NCI-H774 (cell line): ENCODE measurements at places on chromosomes 1 and 21.

- no peak for DNase-seq
Observed at GRCh38 chr1:193308438-193308837, 122.0 kb upstream of the B3GALT2 start.

- DNase-seq, result no peak
Observed at GRCh38 chr21:29321932-29322928, 23.5 kb downstream of the BACH1 start.

- no peak for DNase-seq
Observed at GRCh38 chr1:109927911-109928321, 17.3 kb downstream of the CSF1 start.

GRCh38 chr1:87329526-87330056, 911 bp downstream of the LMO4 start:
- no peak for DNase-seq

GRCh38 chr21:26849428-26850115, 4.4 kb upstream of the ADAMTS1 start:
- peak; percentile 49 for DNase-seq

DNA sequence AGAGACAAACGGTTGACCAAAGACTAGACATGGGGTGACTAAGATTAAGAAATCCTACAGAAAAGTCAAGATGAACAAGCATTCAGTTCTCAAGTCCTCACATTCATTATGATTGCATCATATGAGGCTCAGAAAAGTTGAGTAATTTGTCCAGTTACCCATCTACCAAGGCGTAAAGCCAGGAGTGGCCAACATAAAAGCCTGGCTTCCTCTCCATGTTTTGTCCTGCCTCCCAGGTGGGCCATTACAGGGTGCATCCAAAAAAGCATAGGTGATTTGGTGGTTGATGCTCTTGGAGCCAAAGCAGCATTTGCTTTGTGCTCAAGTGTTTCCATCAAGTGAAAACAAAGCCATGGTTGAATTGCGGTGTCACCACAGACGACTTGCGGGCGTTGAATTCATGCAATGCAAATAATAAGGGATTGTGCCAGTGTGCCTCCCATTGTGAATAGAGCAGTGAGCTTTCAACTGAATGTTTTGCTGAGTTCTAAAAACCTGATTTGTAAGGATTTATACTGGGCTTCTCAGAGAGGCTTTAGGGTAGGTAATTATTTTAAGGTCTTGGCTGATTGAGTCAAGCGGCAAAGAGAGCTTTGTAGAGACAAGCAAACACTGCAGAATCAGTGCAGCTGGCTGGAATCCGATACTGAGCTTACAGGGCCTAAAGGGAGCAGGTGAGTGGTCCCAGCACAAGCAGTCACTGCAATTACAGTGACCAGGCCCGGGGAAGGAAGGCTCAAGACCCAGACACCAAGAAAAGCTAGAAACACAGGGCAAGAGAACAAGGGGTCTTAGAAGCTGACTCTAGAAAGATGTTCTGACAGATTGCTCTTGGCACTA, 54.1 kb downstream of the KCNJ15 start:
- DNase-seq, result peak; percentile 71

GRCh38 chr1:116573431-116574095, 2.7 kb upstream of the CD58 start:
- no peak for DNase-seq

- DNase-seq, result no peak
Observed at GRCh38 chr1:19455353-19455752, 30.0 kb downstream of the CAPZB start.

GRCh38 chr1:230772457-230773395, 25.5 kb downstream of the CAPN9 start:
- no peak for DNase-seq

GRCh38 chr1:89005286-89006151, 13.1 kb upstream of the KYAT3 start:
- DNase-seq, result no peak

- no peak for DNase-seq
Observed at GRCh38 chr1:109327285-109327684, 20.5 kb upstream of the MYBPHL start.

- no peak for DNase-seq
Observed at GRCh38 chr1:65424573-65424889, 4.1 kb downstream of the LEPR start.

DNA sequence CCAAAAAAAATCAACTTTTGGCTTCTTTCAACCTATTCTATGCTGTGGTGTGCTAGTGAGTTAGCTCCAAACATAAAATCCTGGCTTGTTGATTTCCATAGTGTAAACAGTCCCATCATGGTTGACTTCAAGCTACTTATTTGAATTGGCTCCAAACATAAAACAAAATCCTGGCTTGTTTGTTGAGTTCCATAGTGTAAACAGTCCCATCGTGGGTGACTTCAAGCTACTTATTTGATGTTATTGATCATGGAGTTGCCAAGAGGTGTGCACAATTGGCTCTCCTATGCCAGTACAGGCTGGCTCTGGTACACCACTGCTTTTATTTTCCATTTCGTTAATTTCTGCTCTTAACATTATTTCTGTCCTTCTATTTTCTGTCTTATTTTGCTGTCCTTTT, 1.8 kb upstream of the COA6 start:
- DNase-seq, result no peak

DNA sequence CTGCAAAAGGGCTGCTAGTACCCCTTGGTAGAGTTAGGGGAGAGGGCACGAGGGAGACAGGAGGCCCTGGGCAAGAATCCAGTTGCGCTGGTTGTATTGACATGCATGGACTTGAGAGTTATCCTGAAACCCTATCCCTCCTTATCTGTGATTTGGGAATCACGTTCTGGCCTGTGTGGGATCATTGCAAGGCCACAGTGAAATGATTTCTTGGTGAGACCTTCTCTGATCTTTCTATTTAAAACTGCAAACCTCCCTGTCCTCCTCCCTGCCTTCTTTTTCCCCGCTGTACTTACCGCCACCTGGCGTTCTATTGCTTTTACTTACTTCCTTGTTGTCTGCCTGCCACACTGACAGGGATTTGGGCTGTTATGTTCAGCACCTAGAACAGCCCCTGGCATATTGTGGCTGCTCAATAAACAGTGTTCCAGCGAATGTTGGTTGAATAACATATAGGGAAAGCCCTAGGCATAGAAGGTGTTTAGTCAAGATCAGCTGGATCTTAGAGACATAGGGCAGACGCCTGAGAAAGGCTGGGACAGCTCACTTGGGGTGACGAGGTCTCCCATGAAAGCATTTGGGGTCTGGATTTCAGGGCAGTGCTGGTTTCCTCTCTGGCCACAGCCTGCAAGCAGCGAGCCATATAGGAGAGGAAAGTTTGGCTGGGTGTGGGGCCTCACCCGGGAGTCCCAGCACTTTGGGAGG, 25.6 kb downstream of the ALPL start:
- no peak for DNase-seq

GRCh38 chr1:17875171-17875881, 120.2 kb downstream of the ACTL8 start:
- no peak for DNase-seq

DNA sequence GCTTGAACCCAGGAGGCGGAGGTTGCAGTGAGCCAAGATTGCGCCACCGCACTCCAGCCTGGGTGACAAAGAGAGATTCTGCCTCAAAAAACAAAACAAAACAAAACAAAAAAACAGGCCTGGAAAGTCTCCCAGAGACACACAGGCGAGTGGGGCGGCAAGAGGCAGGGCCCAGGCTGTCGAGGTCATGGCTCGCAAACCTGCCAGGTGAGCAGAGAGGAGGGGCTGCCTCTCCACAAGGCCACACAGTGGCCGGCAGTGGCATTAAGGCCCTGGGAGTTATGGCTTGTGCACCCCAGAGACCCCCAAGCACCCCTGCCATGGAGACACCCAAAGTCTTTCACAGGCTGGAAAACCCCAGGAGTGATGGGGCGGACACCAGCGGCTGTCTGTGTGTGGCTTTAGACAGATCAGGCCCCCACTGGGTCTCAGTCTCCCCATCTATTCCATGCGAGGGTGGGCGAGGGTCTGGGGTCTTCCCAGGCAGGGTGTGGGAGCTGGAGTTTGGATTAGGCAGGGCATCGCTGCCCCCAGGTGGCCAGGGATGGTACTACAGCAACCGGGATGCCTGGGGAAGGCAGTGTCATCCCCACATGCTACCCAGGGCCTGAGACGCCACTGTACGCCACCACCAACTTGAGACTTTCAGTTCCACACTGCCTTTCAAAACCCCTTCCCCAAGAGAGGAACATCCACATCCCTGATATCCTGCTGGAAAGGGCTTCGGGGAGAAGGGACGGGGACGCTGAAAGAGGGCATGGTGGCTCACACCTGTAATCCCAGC, 7.3 kb upstream of the CTRC start:
- no peak for DNase-seq

- DNase-seq, result peak; percentile 63
Observed at GRCh38 chr1:202135221-202135721, 9.3 kb downstream of the ARL8A start.

DNA sequence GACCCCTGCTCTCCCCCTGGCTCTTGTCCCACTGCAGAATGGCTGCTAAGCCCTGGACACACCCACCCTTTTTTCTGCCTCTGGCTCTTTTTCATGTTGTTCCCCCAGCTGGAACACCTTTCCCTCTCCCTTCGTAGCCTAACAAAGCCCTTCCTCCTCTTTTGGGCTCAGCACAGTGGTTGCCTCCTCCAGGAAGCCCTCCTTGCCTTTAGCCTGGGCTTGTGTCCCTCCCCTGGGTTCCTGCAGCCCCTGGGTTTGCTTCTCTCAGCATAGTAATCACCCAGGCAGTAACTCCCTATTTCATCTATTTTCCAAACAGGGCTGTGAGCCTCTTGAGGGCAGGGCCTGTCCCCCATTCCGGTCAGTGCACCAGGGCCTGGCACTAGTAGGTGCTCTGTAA, 19.8 kb upstream of the ACTL8 start:
- DNase-seq, result no peak

DNA sequence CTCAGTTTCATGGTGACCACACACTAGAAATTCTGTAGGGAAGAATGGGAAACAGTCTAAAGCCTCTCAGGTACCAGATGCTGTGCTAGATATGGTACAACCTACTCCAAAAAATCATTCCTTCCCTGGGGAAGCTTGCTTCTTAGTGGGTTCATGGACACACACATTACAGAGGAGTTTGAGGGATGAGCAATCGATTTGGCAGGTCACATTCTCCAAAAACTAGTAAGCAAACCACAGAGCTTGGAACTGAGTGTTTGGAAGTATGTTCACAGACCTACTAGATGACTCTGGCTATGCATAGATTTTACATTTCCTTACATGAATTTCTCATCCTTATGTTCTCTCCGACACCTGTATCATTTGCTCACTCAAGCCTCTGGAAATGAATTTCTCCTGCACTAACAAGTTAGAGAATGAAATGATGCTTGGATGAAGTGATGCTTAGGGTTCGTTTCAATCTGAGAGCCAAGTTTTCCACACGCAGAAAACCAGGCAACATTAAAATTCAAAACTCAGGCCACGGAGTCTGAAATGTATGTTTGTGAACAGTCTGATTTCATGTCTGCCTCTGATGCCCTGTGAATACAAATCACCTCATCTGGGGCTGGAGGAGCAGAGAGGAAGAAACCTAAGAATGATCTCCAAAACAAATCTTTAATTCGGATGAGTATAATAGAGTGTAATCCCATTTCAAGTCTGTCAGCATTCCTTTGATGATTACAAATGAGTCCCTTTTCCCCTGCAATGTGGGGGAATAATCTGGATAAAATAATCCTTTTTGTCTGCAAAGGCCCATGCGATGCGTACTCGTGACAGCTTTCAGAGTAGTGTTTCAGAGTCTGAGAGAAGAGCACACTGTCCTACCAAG, 11.0 kb downstream of the EVA1C start:
- DNase-seq, result no peak

DNA sequence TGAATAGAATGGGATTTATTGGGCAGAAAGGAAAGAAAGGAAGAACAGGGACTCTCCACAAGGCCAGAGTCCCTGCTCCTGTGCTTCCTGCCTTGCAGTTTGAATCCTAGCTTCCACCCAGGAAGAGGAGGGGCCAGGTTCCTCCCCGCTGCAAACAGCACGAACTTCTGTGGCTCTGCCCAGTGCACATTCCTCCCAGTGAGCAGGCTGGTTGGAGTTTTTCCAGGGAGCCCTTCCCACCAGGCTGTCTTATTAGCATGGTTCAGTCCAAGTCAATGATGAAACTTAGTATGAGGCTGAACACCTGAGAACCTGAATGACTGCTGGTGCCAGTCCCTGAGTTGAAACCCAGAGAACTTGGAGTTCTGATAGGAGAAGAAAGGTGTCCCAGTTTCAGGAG, 247.2 kb downstream of the DUSP10 start:
- DNase-seq, result no peak

DNA sequence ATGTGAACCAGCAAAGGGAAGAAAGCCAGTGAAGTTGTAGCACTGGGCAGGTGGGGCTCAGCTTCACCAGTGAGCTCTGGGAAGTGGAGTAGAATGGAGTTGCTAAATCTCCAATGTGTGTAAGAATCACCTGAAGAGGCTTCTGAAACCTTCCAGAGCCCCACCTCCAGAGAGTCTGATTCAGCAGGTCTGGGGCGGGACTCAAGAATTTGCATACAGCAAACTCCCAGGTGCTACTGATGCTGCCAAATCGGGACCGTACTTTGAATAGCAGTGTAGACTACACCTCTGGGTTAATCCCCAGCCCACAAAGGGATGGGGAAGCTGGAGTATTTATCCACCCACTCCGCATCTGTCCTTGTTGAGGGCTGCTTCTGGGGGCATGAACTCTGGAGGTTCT, 154.3 kb downstream of the IGSF21 start:
- no peak for DNase-seq

GRCh38 chr1:194419721-194420120, 1233.3 kb upstream of the B3GALT2 start:
- DNase-seq, result no peak

- no peak for DNase-seq
Observed at GRCh38 chr1:160653620-160654016, 6.8 kb upstream of the SLAMF1 start.

DNA sequence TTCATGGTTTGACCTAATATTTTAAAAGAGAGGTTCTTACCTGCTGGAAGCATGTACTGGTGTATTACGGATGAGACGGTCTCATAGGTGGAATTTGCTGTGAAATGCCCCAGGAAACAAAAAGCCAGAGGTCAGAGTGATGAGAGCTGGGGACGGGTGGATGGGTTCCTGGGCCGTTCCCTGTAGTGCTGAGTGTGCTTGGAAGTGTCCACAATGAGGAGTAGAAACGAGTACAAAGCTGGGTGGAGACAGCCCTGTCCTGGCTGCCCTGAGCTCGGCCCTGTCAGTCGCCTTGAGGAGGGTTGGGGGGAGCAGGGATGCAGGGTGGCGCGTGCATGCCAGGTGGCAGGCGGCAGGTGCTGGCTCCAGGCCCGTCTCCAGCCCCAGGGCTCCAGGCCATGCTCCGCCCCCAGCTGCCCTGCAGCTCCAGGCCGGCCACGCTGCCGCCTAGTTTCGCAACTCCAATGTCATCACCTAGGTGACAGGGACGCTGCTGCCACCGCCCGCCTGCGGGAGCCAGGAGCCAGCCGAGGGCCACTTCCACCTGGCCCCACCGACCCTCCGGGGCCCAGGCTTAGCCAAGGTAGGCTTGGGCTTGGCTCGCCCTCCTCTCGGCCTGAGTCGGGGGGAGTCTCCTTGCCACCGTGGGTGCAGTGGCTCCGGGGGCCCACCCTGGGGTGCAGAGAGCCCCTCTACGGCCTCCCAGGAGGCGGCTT, 16.4 kb downstream of the TP73 start:
- peak; percentile 71 for DNase-seq
